Ovary (tissue), 10 donors: ENCODE measurements at places on chromosomes 11 and 22. TPM values are rescaled to one million over a fixed set of nuclear protein-coding genes. Genes with fewer than 3 reads are reported as not detected.

ARFIP2 gene
- polyA plus RNA-seq: 37.8 TPM

FGF4 gene
- polyA plus RNA-seq: not detected

MORC2 gene
- 15.0 TPM for polyA plus RNA-seq

SPI1 gene
- 6.8 TPM for polyA plus RNA-seq

SNX32 gene
- polyA plus RNA-seq: 0.80 TPM

C11orf87 gene
- not detected for polyA plus RNA-seq

KRTAP5-10 gene
- not detected for polyA plus RNA-seq

KDM4D gene
- 0.68 TPM for polyA plus RNA-seq
